ENCODE measurements at places on chromosomes 4 and X.

GRCh38 chr4:55768291-55768690 lies 51.3 kb upstream of the EXOC1L start:
- no peak for DNase-seq

- DNase-seq, result no peak
These were observed at the start of gene SLC6A14 for GRCh38 chrX:116436358-116436816. TSS of gene SLC6A14 (plus strand) at chrX:116436606. CDS start at chrX:116436710, 104 bp downstream.

- no peak for DNase-seq
These were observed 135.2 kb downstream of the PCDH19 start for GRCh38 chrX:100274916-100275315.

DNA sequence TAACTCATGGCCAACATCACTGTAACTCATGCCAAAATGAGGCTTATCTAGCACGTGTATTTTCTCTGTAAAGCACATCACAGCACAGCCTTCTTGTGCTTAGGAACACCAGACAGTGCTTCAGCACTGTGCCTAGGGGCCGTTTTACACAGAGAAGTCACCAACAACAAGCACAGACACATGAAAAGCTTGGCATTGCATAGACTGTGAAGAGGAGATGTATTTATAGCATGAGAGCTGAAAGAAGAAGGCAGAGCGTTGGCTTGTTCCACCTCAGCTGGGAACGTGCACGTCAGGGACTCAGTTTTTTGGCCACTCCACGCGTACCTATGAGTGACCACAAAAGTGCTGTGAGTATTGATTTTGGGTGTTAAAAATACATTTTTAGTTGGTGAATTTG lies 116.3 kb upstream of the SFRP2 start:
- no peak for DNase-seq

DNA sequence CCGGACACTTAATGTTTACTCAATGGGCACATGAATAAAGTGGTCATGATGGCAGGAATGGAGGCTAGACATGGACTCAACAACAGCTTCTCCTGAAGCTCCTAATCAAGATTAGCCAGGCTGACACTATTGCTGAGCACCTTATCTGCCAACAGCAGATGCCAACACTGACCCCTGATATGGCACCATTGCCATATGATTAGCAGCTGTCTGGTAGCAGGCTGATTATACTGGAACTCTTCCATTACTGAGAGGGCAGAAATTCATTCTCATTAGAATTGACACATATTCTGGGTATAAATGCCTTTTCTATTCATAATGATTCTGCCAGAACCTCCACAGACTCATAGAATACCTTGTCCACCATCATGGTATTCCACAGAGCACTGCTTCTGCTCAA lies 18.4 kb upstream of the AFF1 start:
- DNase-seq, result no peak

DNA sequence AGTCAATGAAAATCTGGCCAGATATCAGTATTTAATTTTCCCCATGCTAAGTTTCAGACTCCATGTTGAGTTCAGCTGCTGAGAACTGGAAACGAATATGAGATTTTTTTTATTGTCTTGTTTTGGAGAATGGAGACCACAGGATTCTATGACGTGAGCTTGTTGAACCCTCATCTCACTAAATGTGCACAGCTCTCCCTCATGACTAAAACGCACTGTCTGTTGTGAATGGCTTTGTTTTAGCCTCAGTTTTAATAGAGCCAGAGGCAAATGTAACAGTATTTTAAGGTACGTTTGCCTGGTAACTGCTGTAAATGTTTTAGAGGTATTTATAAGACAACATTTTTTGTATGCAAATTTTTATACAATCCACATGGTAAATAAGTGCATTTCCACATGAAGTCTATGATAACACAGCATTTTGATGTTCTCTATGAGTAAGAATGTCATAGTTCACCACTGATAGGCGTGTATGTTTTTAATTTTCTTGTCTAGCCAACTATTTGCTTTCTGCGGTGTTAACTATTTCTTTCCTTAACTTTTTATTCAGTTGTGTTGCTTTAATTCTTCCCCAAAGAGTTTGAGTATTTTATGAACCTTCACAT lies 1159.3 kb upstream of the TENM3 start:
- DNase-seq, result no peak

- no peak for DNase-seq
These were observed 106.3 kb downstream of the REPS2 start for GRCh38 chrX:17052793-17053192.

- no peak for DNase-seq
These were observed 177.3 kb downstream of the GRIA3 start for GRCh38 chrX:123361371-123361770.

- DNase-seq, result no peak
These were observed 115.7 kb upstream of the FAT1 start for GRCh38 chr4:186839122-186840037.

- DNase-seq, result peak; percentile 44
These were observed 2.7 kb downstream of the ADGRL3 start for GRCh38 chr4:61202638-61203435.

GRCh38 chr4:35364321-35364870 lies 879.9 kb downstream of the ARAP2 start:
- DNase-seq, result no peak

GRCh38 chrX:10009741-10010140 lies 42.6 kb downstream of the CLDN34 start:
- DNase-seq, result no peak

GRCh38 chrX:43349363-43349762 lies 306.7 kb upstream of the MAOA start:
- no peak for DNase-seq

DNA sequence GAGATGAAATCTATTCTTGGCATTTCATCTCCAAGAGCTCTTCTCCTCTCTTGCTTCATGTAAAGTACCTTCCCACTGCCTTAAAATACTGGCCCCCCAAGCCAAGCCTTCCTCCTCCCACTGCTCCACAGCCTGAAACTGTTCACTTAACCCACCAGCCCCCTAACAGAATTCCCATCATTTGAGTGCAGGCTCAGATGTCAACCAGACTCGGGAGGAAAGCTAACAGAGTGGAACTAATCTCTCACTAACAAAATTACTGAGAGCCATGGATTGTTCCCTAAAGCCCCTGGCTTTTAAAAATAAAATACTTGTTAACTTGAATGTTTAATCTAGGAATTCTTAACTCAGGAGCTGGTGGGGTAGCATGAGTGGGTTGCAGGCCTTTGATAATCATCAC lies 7.1 kb upstream of the DCUN1D4 start:
- DNase-seq, result no peak

DNA sequence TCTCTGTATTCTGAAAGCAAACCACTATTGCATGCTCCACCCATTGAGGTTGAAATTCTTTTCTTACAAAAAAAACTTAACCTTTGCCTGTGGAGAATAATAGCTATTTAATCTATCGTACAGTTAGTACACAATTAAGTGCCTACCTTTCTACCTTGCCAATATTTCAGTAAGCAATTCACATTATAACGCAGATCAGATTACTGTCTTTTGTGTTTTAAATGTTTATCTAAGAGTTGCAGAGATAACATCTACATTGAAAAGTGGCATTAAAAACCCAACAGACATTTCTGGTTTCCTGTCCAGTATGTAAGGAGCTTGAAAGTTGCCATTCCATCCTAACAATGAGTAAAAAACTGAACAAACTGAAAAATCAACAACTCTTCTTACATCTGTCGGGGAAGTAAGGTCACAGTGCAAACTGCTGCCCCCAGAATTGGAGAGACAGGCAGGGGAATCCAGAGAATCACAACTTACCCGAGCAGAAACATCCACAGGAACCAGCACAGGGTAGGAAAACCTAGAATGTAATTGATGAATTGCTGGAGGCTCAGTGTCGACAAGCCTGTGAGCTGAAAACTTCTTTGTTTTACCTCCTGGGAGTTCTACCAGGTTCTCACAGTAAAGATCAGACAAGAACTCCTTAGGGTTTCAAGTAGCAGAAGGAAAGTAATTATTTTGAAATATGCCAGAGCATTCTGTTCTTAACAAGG lies 27.3 kb upstream of the ACSL4 start:
- DNase-seq, result no peak

- DNase-seq, result no peak
These were observed 70.1 kb downstream of the CHST7 start for GRCh38 chrX:46643636-46644035.

DNA sequence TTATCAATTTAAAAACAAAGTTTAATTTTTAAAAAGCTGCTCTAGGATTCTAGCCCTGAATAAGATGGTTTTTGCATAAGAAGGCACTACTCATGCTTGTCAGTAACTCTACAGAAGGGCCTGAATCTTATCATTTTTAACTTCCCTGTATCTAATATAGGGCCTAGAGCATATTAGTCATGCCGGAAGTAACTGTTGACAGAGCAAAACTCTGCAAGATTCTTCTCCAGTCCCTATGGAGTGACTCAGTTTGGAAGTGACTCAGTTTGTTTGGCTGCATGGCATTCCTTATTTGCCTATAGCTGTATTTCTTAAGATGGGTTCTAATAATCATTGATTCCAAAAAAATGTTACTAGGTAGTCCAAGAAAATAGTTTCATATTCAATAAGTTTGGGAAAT lies 431.8 kb upstream of the HTR2C start:
- no peak for DNase-seq

DNA sequence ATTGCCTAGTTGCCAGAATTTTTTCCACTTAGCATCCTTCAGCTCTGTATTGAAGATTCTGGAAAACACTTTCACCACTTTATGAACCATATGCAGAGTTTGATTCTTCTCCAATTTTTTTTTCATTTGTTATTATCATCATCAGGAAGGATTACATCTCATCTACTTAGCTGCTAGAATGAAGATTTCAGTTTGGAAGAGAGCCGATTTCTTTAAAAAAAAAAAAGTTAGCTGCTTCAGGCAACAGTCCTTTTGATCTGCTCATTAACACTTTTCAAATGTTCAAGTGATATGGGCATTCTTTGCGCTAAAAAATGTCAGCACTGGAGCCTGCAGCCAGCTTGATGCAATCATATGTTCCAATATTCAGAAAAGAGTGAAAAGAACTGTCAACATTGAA lies 76.2 kb downstream of the ANTXR2 start:
- DNase-seq, result no peak

DNA sequence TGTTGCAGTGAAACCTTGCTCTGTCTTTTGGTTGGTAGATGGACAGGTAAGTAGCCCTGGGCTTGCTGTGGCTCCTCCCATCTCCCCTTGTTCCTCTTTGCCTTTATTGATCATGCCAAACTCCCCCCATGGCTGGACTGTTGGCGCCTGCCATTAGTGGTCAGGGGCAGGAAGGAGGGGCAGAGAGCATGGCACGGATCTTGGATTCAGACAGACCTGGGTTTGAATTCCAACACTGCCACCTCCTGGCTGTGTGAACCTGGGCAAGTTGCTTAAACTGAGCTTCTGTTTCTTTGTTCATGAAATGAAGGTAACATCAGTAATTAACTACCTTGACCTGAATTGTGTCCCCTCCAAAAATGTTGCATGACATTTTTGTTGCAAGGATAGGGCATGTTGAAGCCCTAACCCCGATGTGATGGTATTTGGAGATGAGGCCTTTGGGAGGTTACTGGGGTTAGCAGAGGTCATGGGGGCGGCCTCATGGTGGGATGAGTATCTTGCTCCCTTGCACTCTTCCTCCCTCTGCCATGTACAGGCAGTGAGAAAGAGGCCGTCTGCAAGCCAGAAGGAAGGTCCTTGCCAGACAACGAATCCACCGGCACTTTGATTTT lies 6.0 kb downstream of the SLC2A9 start:
- peak; percentile 48 for DNase-seq

GRCh38 chr4:16844816-16845586 lies 53.4 kb downstream of the LDB2 start:
- peak; percentile 44 for DNase-seq

- no peak for DNase-seq
These were observed 125.5 kb downstream of the GPAT3 start for GRCh38 chr4:83661359-83661758.

GRCh38 chr4:112109360-112110058 lies 35.7 kb upstream of the FAM241A start:
- DNase-seq, result no peak

GRCh38 chr4:2650276-2650675 lies 105.9 kb downstream of the TNIP2 start:
- no peak for DNase-seq

DNA sequence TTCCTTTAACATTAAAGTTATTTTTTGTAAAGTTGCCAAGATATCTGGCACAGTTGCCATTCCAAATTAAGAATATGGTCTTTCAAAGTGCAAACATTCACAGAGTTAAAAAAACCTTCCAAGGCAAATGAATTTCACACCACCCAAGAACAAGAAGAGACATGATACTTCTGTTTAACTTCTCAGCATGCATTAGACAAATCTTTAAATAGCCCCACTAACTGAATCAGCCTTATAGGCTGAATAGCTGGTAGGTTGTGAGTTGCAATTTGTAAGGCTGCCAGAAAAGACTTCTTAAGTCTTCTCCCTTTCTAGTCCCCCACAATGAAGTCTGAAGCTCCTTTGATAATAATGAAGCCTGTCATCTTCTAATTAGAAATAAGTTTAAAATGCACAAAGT lies 95.6 kb downstream of the MAPK10 start:
- DNase-seq, result no peak

- DNase-seq, result no peak
These were observed 2534.9 kb downstream of the PCDH7 start for GRCh38 chr4:33255094-33255493.

- no peak for DNase-seq
These were observed 70.1 kb upstream of the MED14 start for GRCh38 chrX:40805404-40805803.

Measured in right hindlimb (tissue), 1 donor.